ENCODE measurements at places on chromosomes 5 and 9.

GRCh38 chr5:93189707-93190120 is 391.3 kb downstream of the NR2F1-AS1 start:
- peak; percentile 100 for DNase-seq

- no peak for DNase-seq
Measured at GRCh38 chr5:160251406-160252155, 22.3 kb downstream of the FABP6 start.

- DNase-seq: no peak
Measured at GRCh38 chr5:91434348-91434747, 51.2 kb upstream of the ARRDC3 start.

DNA sequence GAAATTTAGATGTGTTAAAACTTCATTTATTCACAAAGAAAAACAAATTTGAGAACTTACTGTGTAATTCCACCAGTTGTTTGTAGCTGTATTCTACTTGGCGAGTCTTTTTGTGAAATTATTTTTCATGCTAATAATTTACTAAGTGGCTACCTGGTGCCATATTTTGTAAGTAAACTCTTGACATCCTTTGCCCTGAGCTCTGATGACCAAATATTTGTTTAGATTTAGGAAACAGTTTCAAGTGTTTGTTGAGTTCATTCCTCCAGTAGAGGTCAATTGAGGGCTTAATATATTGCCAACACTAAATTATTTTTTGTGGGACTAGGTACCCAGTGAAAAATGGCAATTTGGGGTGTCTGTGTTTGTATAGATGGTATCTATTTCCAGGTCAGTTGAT is 3.7 kb downstream of the CNTLN start:
- DNase-seq: no peak

GRCh38 chr9:127809540-127810377 is 7.1 kb downstream of the FPGS start:
- DNase-seq: peak; percentile 27

- DNase-seq: no peak
Measured at GRCh38 chr9:124947727-124948391, 7.0 kb upstream of the GOLGA1 start.

GRCh38 chr5:103397739-103398581 is 139.4 kb downstream of the MACIR start:
- DNase-seq: no peak

- DNase-seq: no peak
Measured at GRCh38 chr9:83505282-83505681, 32.9 kb downstream of the FRMD3 start.

- DNase-seq: no peak
Measured at GRCh38 chr9:36286388-36286787, 28.1 kb upstream of the GNE start.

GRCh38 chr5:118968406-118968911 is 19.9 kb downstream of the DTWD2 start:
- no peak for DNase-seq

- DNase-seq: no peak
Measured at GRCh38 chr9:114895521-114895991, 34.8 kb downstream of the TNFSF8 start.

DNA sequence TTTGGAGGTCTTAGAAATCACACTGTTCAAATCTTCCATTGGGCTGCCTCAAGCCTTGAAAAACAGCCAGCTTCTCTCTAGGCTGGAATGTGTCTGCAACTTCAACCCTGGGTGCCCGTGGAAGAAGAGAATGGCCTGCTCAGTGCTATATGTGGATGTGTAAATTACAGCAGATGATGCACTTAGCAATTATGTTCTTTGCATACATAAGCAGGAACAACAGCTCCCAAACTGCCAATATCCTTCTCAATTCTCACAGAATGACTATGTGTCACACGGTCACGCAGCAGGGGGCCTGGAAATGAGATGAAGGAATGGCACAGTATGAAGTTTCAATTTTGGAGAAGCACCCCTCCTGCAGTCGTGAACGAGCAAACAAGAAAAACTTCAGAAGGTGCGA is 175.2 kb upstream of the SMARCA2 start:
- no peak for DNase-seq

DNA sequence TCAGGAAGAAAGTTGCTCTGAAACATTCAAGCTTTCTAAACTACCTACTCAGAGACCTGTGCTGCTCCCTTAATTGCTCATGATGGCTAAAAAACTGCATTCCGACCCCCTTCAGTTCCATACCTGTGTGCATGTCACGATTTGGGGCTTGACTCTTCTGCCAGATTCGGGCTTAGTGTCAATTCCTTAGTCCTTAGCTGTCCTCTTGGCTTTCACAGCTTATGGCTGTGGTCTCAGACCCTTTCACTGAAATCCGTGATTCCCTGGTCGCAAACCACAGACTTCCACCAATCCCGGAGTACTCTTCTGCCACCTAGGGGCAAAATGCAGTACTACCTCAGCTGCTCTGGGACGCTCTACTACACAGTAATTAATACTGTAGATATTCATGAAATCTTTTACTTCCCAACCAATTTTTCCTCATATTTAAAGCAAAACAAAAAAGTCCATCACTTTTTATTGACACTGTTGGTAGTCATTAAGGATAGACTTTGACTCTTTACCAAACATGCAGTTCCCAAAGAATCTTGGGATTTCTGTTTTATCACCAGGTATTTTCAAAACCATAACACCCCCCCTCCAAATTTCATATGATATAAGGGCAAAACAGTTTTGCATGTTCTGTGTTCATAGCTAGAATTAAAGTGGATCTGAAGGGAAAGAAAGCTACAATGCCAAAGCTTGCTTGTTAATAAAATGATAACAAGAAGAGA is 617.4 kb downstream of the SLCO4C1 start:
- peak; percentile 58 for DNase-seq

DNA sequence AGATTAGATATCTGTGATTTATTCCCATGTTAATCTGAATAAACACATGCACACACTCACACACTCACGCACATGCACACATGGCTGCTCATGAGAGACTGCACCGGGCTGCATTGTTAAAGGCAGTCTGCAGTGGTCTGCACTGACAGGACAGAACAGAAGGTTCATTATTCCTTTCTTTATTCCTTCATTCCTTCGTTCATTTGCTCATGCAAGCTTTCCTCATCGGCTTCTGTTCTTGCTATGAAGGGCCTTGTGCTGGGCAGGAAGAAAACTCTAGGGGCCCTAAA is 41.4 kb upstream of the FSTL4 start:
- no peak for DNase-seq

All from kidney tubule cell (primary cell).